ENCODE measurements at places on chromosomes 16 and 17.
A peak's percentile ranks its signal among the peaks of the same experiment; 100 is the strongest.

DNA sequence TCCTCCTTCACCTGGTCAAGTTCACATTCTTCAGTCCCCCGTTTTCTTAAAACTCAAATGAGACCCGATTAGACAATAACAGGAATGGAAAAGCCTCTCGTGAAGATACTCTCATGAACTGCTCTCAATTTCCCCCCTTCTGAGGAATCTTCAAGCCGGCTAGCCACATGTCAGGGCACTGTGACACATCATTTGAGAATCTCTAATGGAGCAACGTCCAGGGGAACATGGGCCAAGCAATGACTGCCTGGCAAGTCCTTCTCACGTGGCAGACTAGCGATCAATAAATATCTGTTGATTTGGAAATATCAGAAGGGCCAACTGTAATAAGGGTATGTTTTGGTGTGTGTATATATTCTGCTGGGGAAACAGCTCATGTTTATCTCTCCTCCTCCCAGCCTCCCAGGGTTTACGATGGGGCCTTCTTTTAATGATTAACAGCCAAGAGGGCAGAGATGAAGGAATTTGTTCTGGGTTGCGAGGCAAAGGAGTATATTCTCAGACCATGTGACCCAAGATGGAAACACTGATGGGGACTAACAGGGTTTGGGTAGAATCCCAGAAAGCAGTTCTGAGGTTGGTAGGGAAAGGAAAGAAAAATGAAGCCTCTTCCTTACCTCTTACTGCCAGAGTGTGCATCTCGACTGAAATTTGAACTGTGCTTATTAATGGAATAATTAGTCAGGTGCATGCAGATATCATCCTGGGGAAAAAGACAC is 21.4 kb downstream of the TTLL6 start:
- DNase-seq, result no peak

DNA sequence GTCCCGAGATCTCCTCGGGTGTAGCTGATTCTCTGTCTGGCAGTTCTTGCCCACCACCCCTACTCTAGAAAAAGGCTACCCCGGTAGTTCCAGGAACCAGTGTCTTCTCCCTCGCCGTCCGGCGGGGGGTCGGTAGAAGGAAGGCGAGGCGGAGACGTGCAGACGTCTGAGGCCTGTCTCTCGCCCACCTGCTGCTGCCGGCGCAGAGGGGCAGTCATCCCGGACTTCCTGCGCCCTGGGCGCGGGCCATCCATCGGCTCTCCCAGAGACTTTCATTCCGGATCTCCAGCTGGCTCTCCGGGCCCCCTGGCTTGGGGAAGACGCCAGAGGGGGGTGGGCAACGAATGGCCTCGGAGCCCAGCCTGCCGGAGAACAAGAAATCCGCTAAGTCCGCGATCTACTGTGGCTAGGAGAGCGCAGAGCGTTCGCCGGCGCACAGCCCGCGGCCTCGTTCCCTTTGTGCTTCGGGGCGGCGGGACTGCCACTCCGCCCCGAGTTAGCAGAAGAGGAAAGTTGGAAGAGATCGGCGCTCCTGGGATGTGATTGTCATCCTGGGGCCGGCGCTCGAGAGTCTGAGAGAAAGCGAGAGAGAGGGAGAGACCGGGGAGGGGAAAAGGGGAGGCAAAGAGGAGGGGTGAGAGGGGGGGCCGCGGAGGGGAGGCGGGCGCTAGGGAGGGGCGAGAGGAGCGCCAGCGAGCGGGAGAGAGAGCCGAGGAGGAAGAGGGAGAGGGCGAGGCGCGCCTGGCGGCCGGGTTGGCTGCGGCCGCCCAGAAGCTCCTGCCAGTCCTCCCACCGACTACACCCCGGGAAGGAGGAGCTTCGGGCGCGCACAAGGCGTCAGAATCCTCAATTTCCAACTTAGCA is at the start of gene IRX5:
IRX5 (plus strand) TSS at position 861 of the 864 bp plus-strand sequence. CDS start 334 bp downstream, outside the sequence.
- DNase-seq, result peak; percentile 75

DNA sequence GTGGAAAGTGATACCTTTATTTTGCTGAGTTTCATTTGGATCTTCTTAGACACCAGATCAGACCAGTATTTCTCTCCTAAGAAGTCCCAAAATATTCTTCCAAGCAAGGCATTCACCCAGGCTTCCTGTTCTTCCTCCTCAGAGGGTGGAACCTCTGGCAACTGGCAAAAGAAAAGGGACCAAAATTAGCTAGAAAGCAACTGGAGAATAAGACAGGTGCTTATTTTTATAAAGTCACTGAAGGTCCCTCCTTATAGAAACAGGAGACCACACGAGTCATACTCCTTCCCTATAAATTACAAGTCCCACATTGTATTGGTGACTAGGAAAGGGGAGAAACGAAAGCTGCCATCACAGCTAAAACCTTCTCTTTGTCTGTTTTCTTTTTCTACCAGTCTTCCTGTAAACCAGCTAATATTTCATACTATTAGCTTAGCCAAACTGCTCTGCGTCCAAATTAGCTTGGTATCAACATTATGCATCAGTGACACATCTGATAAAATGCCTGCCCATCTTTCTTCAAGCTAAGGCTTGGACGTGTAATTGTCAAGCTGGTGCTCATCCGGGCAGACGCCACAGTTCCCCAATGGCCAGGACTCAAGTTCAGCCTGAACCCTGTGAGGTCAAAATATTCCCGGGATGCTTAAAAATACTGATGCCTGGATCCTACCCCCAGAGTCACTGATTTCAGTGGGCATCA is 47.5 kb upstream of the ERN1 start:
- DNase-seq, result no peak

- DNase-seq, result no peak
These were observed 55.7 kb upstream of the HAS3 start for GRCh38 chr16:69049603-69050375.

DNA sequence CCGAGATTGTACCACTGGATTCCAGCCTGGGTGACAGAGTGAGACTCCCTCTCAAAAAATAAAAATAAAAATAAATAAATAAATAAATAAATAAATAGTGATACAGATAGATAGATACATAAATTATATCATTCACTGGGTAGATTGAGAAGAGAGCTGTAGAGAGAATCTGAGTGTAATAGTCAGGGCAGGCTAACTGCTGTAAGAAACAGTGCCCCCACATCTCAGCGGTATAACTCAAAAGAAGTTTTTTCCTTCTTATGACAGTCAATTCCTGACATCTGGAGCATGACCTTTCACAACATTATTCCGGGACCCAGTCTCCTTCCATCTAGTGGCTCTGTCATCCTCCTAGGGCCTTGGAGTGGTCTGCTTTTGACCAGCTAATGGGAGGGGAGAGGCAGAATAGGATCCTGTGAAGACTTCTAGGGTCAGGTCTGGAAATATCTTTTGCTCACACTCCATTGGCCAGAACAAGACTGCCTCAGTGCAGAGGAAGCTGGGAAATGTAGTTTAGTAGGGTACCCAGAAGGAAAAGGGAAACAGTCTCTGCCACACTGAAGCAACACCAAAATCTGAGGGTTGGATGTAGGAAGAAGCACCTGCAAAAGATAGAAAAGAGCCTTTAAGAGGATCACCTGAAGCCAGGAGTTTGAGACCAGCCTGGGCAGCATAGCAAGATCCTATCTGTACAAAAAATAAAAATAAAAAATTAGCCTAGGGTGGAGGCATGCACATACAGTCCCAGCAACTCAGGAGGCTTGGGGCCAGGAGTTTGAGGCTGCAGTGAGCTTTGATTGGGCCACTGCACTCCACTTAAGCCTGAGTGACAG is 3.0 kb upstream of the QPRT start:
- no peak for DNase-seq

- no peak for DNase-seq
These were observed 86.5 kb upstream of the LHX1 start for GRCh38 chr17:36850790-36851189.

GRCh38 chr16:57147381-57148221 is 38.2 kb downstream of the PSME3IP1 start:
- DNase-seq, result no peak

DNA sequence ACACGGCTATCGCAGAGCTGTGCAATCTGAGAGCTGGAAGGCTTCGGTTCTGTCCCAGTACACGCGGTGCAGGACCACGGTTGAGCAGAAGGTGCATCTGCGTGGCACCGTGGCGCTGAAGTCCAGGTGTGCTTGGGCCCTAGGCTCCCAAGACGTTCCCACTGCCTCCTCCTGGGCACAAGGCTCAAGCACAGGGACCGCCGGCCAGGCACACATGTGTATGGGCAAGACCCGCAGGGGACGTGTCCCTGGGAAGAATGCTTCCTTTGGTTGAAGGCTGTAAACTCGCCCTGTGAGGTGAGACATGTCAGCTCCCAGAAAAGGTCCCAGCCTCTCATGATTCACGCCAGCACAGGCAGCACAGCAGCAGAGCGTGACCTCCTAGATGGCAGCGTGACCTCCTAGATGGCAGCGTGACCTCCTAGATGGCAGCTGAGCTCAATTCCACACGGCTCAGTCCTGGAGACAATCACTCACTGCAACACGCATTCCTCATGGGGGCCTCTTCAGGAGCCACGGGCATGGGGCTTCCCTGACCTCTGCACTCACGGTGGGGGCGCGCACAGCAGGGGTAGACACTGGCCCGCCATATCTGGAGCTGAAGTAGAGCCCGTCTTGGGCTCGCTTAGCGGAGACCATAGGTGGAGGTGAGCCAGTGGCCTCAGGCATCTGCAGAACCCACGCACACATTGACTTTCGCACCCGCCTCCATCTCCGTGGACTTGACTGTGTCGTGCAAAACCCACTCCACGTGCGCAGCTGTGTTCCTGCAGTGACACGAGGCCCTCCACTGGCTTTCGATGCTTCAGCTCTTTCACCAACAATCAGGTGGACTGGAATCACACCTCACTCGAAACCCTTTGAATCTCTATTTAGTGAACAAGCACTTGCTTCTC is 85.0 kb upstream of the CHMP6 start:
- DNase-seq, result no peak

GRCh38 chr16:5066511-5066910 is 755 bp upstream of the C16orf89 start:
- no peak for DNase-seq

DNA sequence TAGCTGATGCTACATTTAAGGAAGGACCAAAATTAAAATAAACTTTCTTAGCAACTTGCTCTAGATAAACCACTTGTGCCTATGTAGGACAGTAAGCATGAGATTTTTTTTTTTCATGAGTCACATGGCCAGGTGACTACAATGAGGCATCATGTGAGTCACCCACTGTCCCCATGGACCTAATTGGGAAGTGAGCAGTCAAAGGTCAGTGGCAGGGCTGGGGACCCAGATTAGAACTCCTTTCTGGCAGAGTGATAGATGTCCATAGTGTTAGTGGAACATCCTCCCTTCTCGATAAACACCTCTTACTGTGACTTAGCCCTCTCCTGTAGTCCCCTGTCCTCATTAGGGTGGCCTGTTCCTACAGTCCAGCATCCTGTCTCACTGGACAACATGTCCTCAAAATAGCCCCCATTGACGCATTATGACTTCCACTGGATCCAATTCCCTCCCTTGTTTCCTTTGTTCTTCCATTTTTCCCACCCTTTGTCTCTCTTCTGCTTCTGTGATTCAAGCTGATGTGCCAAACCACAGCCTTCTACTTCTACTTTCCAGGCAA is 12.4 kb downstream of the ITGB3 start:
- DNase-seq, result no peak

GRCh38 chr17:42389899-42390298 is 1.7 kb upstream of the STAT3 start:
- no peak for DNase-seq

DNA sequence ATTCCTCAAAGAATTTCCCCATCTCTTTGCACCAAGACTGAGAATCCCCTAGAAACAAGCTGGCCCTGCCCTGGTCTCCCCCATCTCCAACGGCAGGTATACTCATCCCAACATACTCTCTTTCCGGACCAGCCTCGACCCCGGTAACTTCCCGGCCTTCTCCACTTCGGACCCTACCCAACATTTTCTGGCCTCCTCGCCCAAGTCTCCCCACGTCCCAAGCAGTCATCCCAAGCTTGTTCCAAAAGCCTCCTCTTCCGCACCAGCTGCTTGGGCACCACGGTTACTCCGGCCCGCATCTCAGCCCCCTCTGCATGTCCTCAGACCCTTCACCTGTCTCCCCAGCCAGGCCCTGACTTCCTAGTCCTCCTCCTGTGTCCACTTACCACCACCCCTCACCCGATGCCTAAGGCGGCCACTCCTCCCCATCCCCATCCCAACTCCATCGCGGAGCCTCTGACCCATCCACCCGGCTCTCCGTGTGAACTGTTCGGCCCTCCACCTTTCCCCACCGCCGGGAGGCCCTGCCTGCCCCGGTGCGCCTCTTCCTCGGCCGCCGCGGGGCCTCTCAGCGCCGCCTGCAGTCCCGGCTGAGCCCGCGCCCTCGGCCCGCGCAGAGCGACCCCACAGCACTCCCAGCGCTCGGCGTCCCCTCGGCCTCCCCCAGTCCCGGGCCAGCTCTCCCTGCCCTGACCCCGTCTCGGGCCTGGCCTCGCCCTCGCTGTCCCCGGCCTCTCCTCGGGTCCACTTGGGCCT is 994 bp downstream of the PITPNA start:
- no peak for DNase-seq

DNA sequence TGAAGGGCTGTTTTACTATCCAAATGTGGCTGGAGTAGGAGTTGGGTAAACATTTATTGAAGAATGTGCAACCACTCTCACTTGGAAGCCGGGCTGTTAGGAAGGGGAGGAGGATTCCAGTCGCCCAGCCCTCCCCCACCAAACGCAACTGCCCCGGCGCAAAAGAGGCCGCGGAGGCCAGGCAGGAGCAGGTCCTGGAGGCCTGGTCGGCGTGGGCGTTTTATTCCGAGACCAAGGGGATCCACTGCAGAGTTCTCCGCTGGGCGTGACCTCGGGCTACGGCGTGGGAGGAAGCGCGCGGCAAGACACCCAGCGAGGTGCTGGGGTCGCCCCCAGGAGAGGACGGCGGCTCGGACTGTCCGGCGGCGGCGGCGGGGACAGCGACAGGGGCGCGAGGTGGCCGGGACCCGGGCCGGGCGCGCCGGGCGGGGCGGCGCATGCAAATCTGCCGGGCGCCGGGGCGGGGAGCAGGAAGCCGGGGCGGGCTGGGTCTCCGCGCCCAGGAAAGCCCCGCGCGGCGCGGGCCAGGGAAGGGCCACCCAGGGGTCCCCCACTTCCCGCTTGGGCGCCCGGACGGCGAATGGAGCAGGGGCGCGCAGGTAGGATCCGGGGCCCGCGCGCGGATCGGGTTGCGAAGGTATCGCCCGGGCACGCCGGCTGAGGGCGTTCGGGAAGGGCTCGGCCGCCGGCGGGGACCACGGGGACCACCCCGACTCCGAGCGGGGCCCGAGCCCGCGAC is at the start of gene IL4R:
IL4R (plus strand) TSS at position 553 of the 739 bp plus-strand sequence. CDS start 26,230 bp downstream, outside the sequence.
- no peak for DNase-seq

- DNase-seq, result no peak
These were observed 9.9 kb upstream of the MEAK7 start for GRCh38 chr16:84514295-84514873.

- no peak for DNase-seq
These were observed 18.8 kb upstream of the AMZ2 start for GRCh38 chr17:68228817-68229570.

DNA sequence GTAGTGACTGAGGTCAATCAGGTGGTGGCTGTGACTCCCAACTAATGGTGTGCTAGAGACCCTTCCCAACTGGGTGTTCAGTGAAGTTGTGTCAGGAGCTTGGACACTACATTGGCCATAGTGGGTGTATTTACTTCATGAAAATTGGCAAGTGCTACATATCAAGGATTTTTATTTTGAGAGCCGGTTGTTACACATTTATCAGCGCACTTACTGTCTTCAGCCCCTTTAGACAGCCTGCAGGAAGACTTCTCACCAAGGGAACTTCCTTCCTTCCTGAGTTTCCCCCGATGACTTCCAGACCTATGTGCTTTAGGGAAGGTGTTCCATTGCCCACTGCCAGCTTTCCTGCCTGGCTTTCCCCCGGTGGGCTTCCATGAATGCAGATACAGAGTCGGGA is 261.2 kb downstream of the CBLN1 start:
- DNase-seq, result no peak

- DNase-seq, result no peak
These were observed 26.6 kb downstream of the JPH3 start for GRCh38 chr16:87628940-87629339.

GRCh38 chr16:15032547-15033308 is 23.1 kb downstream of the NTAN1 start:
- no peak for DNase-seq

Measured in NCI-H1930 (cell line).